ENCODE measurements at places on chromosomes 2 and 18.

- H3K27me3 ChIP-seq: no peaks in the 10 kb centered on the region
- H3K4me1 ChIP-seq: no peaks in the 10 kb centered on the region
- no peaks in the 10 kb centered on the region for H3K36me3 ChIP-seq
- no peak overlapping the region for H3K27ac ChIP-seq
Observed at GRCh38 chr2:220143336-220143735, 515.9 kb downstream of the SLC4A3 start.

- H3K27me3 ChIP-seq: no peaks in the 10 kb centered on the region
- H3K27ac ChIP-seq: no peak overlapping the region
- H3K4me1 ChIP-seq: no peaks in the 10 kb centered on the region
- H3K36me3 ChIP-seq: no peaks in the 10 kb centered on the region
- ATAC-seq: no peak
- no peak overlapping the region for H3K4me3 ChIP-seq
Observed at GRCh38 chr2:150127346-150127990, 360.0 kb downstream of the RND3 start.

- no peaks in the 10 kb centered on the region for H3K36me3 ChIP-seq
- no peak overlapping the region for H3K27ac ChIP-seq
- no peak overlapping the region for H3K4me3 ChIP-seq
- H3K27me3 ChIP-seq: no peaks in the 10 kb centered on the region
- no peaks in the 10 kb centered on the region for H3K4me1 ChIP-seq
Observed at GRCh38 chr2:45524016-45524415, 87.1 kb downstream of the SRBD1 start.

DNA sequence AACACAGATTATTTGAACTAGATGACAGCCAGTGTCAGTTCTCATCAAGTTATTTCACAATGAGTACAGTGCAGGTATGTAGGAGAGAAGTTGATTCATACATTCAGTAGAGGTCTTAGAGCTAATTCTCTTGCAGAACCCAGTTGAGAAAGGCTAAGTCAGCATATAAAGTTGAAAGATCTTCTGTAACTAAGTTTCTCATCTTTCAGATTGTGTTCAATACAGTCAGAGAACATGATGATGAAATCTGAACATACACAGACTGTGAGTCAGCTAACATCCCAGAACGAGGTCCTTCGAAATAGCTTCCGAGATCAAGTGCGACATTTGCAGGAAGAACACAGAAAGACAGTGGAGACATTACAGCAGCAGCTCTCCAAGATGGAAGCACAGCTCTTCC lies 41.9 kb upstream of the LIMS1 start:
- H3K36me3 ChIP-seq: no peaks in the 10 kb centered on the region
- no peak overlapping the region for H3K4me3 ChIP-seq
- H3K27ac ChIP-seq: no peak overlapping the region
- H3K27me3 ChIP-seq: no peaks in the 10 kb centered on the region
- no peak for ATAC-seq

DNA sequence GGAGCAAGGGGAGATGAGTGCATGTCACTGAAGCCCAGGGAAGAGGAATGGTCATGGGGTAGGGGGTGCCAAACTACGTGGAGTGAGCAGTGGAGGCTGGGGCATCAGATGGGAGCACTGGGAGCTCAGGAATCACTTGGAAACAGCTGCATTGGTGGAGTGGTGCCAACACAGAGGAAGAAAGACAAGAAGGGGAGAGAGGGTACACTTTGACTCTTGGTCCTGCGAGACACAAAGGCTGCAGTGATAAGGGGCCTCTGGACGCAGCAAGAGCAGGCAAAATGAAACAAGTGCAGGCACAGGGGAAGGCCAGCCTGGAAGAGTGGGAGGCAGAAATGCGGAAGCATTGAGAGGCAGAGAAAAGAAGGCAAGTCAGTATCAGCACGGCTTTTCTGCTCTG lies 134.7 kb upstream of the SMIM21 start:
- H3K4me3 ChIP-seq: no peak overlapping the region
- no peaks in the 10 kb centered on the region for H3K4me1 ChIP-seq
- H3K27ac ChIP-seq: no peak overlapping the region
- no peak for ATAC-seq

DNA sequence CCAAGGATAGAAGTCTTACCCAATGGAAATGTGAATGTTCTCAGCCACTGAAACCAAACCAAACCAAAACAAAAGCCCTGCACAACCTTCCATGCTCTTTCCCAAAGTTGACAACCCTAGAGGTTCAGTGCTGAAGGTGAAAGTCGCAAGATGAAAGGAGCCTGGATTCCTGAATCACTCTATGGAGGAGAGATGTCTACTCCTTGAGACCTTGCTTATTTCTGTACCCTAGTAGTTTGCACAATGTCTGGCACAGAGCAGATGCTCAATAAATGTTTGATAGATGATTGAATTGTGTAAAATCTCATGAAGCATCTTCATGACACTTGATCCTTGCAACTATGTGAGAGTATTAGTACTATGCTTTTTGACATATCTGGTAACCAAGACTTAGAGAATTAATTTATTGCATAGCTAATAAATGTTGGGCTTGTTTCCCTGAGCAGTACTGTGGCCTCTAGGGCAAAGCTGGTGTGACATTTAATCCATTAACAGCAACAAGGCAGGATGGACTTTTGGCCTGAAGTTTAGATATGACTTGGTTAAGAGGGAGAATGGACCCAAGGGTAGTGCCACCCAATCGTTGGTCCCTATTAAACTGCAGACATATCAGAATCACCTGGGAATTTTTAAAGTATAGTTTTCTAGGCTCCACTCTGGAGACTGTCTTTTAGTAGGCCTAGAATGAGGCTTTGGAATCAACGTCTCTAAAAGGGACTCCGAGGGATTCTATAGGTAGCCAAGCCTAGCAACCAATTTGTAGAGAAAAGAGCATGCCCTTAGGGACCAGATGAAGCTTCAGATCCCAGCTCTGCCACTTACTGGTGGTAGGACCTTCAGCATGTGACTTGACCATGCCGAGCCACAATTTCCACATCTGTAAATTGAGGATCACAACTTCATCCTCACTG lies 145.9 kb downstream of the DDX1 start:
- no peak overlapping the region for H3K27ac ChIP-seq
- peaks cover 3% of the 10 kb centered on the region for H3K4me1 ChIP-seq
- H3K27me3 ChIP-seq: no peaks in the 10 kb centered on the region
- H3K4me3 ChIP-seq: no peak overlapping the region
- no peaks in the 10 kb centered on the region for H3K36me3 ChIP-seq

- no peaks in the 10 kb centered on the region for H3K27me3 ChIP-seq
- no peak for ATAC-seq
- H3K4me3 ChIP-seq: no peak overlapping the region
- H3K27ac ChIP-seq: no peak overlapping the region
Observed at GRCh38 chr2:162057426-162057825, 16.6 kb downstream of the DPP4 start.

DNA sequence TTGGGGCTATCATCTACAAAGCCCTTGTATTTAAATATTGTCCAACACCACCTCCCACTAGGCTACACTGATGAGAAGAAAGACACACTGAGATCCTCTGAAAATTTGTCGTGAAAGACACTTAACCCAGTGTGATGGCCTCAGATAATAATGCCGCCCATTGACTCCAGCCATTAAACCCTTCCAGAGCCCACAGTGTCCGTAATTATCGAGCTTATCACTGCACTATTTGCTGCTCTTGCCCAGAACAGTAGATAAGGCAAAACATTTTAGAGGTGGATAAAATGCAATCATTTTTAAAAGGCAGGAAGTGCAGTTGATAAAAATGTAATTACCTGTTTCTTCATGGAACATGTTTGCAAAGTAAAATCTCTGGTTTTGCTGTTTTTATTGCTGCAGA lies 121.3 kb upstream of the DDX18 start:
- H3K27me3 ChIP-seq: no peaks in the 10 kb centered on the region
- ATAC-seq: no peak
- H3K36me3 ChIP-seq: no peaks in the 10 kb centered on the region
- H3K4me1 ChIP-seq: no peaks in the 10 kb centered on the region
- no peak overlapping the region for H3K4me3 ChIP-seq
- no peak overlapping the region for H3K27ac ChIP-seq

GRCh38 chr2:149438330-149438960 lies 108.1 kb downstream of the LYPD6 start:
- H3K36me3 ChIP-seq: no peaks in the 10 kb centered on the region
- no peak for ATAC-seq
- H3K27ac ChIP-seq: no peak overlapping the region
- H3K4me3 ChIP-seq: no peak overlapping the region
- no peaks in the 10 kb centered on the region for H3K27me3 ChIP-seq
- H3K4me1 ChIP-seq: no peaks in the 10 kb centered on the region

- H3K27ac ChIP-seq: no peak overlapping the region
- H3K36me3 ChIP-seq: no peaks in the 10 kb centered on the region
- H3K4me1 ChIP-seq: peaks cover 17% of the 10 kb centered on the region
- peaks cover 7% of the 10 kb centered on the region for H3K27me3 ChIP-seq
Observed at GRCh38 chr2:23355001-23355400, 30.0 kb upstream of the KLHL29 start.

DNA sequence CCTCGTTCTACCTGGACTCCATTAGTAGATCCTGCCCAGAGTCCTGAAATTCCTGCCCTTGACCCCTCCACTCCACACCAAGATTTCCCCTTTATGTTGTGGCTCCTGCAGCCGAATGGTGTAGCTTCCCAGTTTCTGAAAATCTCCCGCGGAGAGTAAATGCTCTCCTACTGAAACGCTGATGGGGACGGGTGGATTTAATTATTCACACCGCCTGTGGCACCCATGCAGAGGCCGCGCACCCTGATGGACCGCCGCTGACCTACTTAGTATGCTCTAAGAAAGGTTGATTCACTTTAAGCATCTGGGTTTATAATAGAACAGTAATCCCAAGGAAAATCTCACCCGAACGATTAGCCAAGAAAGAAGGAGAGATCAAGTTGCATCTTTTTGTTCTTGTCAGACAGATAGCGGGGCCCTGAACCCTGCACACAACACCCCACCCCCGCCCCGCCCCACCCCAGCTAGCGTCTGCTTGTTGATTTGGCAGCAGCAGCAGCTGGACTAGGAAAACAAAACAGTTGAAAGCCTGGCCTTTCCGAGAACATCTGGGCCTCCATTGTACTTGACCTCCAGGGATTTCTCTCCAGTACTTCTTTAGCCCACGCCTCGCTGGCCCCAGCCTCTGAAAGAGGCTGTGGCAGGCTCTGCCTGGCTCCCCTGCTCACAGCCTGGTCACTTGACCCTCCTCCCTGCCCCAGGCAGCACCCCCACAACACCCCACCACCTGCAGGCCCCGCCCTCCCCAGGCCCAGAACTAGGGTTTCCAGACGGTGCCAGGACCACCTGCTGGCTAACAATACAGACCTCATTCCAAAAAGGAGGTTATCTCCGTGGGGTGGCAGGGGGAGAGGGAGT lies 53.6 kb downstream of the DPYSL5 start:
- no peaks in the 10 kb centered on the region for H3K4me1 ChIP-seq
- no peak overlapping the region for H3K4me3 ChIP-seq
- no peak for ATAC-seq

DNA sequence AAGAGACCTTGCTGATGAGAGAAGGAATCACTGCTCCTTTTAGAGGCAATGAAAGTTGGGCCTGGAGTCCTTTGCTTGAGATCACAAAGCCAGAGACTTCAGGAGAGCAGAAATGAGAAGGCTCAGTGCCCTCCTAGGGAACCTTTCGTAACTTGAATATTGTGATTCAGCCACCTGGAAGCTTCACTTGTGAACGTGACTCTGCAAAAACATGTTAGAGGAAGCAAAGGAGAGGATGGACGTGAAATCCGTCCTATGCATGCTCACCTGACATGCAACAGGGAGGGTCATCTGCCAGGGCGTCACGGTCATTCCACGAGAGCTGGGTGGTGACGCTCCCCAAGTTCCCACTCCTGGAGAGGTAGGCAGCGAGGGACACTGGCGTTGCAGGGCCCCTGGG lies 243.6 kb downstream of the AGAP1 start:
- peaks cover 7% of the 10 kb centered on the region for H3K36me3 ChIP-seq
- no peak overlapping the region for H3K27ac ChIP-seq
- no peak for ATAC-seq
- no peaks in the 10 kb centered on the region for H3K4me1 ChIP-seq
- no peaks in the 10 kb centered on the region for H3K27me3 ChIP-seq

DNA sequence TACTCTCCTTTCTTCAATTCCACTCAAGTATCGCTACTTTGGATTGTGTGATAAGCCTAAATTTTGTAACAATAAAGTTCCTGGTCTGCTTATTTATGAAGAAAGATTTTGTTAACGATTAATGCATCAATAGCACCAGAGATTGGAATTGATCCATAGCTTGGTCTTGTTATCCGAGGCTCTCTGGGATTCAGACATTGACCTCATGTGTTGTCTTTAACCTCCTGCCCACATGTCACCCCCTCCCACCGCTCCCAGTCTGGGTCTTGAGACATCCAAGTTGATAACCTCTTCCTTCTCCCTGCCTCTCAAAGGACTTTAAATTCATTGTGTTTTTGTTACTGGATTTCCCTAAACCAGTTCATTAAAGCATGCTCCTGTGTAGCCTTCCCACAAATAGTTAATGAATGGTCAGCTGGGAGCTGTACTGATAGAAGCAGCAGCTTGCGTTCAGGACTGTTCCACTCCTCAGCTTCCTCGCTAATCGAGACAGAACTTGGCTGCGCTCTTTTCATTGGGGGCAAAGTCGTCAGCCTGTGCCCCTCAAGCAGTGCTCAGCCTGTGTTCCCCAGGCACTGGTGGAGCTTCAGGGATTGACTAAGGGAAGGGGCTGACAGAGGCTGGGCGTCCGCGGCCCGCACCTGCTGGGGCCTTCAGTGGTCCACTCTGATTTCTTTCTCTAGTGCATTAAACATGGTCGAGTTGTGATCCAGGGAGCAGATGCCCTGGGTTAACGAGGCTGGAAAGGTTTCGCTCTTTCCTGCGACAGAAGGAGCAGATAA lies 18.9 kb downstream of the ASB1 start:
- ATAC-seq: no peak
- H3K27ac ChIP-seq: no peak overlapping the region
- H3K36me3 ChIP-seq: peaks cover 3% of the 10 kb centered on the region
- H3K27me3 ChIP-seq: no peaks in the 10 kb centered on the region
- H3K4me3 ChIP-seq: no peak overlapping the region

DNA sequence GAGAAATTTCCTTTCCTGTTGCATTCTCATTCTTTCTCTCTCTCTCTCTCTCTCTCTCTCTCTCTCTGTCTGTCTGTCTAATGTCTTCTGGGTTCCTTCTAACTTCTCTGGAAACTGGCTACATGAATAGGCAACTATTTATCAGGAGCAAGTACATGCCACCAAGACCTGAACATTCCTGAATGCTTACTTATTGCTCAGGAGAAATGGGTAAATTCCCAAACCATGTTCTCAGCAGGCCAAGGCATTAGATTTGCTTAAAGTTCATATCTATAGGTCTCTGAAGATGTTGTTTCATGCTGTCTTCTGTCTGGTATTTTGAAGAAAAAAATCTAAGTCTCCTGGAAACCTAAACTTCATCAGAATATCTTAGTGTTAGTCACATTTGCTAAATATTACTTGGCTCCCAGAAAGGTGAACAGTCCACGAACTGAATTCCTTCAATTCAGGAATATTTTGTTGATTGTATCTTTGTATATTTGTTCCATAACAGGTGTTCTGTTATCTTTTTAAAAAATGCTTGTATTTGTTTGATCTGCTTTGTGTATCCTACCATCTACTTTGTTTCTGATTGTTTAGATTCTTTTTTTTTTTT lies 77.2 kb upstream of the FIGN start:
- ATAC-seq: no peak
- H3K27ac ChIP-seq: no peak overlapping the region
- H3K4me1 ChIP-seq: no peaks in the 10 kb centered on the region
- no peaks in the 10 kb centered on the region for H3K36me3 ChIP-seq

All from gastroesophageal sphincter (tissue), 4 donors.